ENCODE measurements at places on chromosomes 12 and 14.

DNA sequence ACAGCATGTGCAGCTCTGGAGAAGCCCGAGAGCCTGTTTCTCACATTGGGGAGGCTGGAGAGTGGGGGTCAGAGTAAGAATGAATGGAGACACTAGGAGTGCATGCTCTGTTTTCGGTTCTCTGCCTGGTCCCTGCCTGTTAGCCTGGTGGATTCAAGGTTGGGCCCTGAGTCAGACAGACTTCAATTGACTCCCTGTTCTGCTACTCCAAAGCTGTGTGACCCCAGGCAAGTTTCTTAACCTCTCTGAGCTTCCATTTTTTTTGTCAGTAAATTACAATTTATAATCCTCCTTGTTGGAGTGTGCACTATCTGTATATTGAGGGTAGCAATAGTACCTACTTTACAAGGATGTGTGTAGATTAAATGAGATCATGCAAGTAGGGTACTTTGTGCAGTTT is 102.6 kb upstream of the ESRRB start:
- no peak for DNase-seq

- DNase-seq = no peak
Measured at GRCh38 chr12:13194401-13195110, 2.0 kb upstream of the EMP1 start.

DNA sequence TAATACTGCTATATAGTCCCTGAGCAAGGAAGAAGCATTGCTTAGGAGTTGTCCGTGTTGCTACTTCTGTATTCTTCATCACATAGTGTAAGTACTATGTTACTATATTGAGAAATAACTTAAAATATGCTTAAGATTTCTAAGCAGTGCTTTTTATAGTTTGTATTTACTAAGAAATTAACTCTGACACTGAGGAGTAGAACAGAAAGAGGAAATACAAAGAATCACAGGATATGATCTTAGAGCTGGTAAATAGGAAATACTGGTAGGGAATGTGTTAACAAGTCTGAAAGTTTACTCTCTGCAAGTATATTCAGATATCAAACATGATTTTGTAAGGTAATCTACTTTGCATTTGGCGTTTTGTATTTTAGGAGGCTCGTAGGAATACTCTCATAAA is 15.5 kb downstream of the XPOT start:
- no peak for DNase-seq

DNA sequence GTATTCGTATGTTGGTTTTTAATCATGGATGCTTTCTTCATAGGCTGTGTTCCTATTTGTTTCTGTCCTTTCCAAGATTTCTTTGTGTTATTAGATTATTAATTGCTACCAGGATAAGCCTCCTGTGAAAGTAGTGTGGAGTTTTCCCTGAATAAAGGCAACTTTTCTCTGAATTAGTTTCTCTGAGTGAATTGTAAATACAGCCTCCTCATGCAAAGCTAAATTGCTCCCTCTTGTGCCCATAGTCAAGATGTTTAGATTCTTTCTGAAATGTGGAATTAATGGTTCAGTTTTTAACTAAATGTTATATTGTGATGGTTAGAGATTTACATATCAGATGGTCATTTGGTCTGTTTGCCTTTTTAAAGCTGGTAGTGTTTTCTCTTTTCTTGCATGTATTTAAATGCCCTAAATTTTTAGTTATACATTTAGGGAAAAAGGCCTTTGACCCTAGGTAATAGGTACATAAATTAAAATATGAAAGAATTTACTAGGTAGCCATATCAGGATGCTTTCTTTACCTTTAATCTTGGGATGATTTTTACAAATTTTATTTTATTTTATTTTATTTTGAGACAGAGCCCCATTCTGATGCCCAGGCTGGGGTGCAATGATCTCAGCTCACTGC is 8.9 kb downstream of the APAF1 start:
- no peak for DNase-seq

GRCh38 chr14:33010495-33010894 is 71.8 kb downstream of the NPAS3 start:
- DNase-seq = no peak

DNA sequence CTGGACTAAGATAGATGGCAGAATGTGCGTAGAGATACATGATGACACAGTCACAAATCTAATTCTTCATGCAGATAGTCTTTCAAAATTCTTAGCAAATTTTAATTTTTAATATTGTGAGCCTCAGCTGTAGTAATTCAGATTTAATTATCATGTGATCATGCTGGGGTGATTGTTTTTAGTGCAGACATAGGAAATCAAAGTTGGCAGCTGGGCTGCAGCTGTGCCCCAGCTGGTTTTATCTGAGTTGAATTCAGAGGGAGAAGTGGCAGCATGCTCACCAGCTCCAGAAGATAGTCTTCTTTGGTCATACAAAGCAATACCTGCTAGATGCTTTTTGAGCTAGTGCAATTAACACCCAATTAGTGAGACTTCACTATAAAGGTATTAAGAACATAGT is 292.9 kb downstream of the RAD51B start:
- DNase-seq = no peak

DNA sequence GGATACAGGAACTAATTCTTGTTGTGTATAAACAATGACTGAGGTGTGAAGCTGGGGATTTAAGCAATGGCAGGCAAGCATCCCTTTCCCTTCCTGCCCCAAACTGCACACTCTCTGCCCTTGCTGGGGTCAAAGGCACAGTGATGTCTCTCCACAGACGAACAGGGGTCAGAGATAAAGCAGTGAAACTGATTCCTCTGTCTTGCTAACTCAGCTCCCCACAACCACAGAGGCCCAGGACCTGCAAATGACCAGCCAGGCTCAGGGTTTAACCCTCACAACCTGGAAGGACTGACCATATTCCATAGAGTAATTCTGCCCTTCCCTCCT is 67.2 kb downstream of the CCDC88C start:
- DNase-seq = no peak

DNA sequence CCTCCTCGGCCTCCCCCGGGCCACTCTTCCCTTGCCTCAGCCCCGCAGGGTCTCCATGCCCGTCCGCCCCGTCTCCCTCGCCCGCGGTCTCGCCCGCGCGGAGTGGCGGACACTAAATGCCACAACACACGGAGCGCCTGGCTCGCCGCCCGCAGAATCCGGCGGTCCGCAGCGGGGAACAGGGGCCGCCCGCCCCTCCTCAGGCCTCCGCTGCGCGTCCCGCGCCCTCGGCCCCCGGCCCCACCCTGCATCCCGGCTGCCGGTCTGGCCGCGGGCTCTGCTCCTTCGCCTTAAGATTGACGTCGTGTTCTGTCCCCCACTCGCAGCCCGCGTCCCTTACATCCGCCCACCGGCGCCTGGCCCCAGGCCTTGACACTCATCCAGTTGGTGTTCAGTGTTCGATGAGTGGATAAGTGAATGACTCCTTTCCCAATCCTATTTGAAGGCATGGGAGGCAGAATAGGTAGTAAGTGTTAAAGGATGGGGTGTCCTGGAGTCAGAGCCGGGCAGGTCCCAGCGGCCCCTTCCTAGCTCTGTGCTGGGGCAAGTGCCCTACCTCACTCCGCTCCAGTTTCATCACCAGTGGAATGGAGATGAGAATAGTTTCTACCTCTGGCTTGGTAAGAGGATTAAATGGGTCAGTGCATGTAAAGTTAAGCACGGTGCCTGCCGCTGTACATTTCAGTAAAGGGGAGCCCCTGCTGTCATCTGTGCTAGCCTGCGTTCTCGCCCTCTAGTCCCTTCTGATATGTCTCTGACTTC is 622 bp downstream of the TECPR2 start:
- DNase-seq = peak; percentile 11

- DNase-seq = no peak
Measured at GRCh38 chr12:57619434-57620244, 8.4 kb downstream of the ARHGEF25 start.

DNA sequence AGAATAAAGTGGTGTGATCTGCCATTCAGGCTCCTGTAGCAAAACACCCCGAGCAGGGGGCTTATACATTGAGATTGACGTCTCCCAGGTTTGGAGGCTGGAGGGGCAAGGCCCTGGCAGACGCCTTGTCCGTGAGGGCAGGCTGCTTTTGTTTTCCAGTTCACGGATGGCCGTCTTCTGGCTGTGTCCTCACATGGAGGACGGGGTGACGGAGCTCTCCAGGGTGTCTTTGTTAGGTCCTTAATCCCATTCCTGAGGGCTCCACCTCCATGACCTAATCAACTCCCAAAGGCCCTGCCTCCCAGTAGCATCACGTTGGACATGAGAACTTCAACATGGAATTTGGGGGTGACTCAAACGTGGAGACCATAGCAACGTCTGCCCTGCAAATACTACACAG is 147.7 kb downstream of the KIF26A start:
- DNase-seq = no peak

DNA sequence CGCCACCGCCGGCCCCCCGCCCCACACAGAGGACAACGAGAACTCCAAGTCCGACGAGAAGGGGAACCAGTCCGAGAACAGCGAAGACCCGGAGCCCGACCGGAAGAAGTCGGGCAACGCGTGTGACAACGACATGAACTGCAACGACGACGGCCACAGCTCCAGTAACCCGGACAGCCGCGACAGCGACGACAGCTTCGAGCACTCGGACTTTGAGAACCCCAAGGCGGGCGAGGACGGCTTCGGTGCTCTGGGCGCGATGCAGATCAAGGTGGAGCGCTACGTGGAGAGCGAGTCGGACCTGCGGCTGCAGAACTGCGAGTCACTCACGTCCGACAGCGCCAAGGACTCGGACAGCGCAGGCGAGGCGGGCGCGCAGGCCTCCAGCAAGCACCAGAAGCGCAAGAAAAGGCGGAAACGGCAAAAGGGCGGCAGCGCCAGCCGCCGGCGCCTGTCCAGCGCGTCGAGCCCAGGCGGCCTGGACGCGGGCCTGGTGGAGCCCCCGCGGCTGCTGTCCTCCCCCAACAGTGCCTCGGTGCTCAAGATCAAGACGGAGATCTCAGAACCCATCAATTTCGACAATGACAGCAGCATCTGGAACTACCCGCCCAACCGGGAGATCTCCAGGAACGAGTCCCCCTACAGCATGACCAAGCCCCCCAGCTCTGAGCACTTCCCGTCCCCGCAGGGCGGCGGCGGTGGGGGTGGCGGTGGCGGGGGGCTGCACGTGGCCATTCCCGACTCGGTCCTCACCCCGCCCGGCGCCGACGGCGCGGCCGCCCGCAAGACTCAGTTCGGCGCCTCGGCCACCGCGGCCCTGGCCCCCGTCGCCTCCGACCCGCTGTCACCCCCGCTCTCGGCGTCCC is 150.9 kb downstream of the EGLN3 start:
- DNase-seq = no peak

DNA sequence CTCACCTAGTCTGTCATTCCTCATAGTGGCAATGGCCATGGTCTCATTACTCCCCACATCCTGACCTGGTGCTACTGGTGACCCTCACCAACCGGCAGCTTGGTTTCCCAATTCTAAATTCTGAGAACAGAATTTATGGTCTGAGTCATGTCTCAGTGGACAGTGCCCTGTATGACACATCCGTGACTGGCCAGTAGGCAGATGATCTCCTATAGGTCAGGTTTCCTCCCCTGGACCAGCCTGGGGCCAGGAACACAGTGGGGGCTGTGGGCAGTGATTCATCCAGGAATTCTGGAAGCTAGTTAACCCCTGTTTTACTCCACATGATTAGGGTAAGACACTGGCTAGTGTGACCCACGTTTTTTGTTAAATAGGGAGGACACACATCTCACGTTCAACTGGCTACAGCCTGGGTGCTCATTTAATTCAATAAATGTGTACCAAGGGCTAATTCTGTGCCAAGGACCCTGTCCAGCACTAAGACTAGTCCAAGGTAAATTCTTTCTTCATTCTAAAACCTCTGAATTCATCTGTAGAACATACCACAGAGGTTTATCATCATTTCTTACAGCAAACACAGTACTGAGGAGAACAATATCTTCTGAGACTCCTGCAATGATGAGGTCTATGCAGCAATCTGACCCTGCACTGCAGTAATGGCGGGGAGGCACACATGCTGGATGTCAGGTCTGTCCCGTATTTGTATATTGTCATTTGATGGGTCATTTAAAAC is 249.6 kb upstream of the TBX3 start:
- no peak for DNase-seq

All from stimulated activated CD4-positive, alpha-beta T cell treated with anti-CD3 and anti-CD28 coated beads, TNF-alpha, amount 100 ng/mL, for 1 hour (primary cell).